Pulmonary artery endothelial cell (primary cell): ENCODE measurements at places on chromosomes 3 and 15. TPM values are rescaled to one million over a fixed set of nuclear protein-coding genes. Genes with fewer than 3 reads are reported as not detected.

DNA sequence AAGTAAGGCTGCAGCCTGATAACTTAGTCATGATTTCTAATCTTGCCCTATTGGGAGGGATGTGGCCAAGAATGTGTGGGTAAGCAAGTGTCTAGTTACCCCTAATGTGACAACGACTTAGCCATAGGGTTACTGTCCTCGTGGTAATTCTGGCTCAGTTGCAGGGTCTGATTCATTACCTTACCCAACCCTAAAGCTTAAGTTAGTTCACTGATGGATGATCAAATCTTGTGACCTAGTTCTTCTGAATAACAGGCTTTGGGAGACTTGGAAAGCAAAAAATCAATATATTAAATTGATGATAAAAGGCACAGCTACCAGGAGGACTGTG, 1.6 kb upstream of the INTS14 start:
- no peak for DNase-seq

DNA sequence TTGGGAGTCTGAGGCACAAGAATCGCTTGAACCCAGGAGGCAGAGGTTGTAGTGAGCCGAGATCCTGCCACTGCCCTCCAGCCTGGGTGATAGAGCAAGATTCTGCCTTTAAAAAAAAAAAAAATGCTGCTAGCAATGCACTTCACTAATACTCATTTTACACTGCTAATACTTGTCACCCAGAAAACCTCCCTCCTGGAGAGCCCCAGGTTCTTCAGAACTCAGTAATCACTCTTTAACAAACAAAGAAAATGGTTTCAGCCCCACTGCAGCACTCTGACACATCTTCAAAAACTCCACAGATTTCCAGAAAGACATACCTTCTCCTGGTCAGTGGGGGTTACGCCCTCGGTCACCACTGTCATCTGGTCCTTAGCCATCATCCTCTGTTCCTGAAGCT, 366.7 kb downstream of the SHQ1 start:
- no peak for DNase-seq

DNA sequence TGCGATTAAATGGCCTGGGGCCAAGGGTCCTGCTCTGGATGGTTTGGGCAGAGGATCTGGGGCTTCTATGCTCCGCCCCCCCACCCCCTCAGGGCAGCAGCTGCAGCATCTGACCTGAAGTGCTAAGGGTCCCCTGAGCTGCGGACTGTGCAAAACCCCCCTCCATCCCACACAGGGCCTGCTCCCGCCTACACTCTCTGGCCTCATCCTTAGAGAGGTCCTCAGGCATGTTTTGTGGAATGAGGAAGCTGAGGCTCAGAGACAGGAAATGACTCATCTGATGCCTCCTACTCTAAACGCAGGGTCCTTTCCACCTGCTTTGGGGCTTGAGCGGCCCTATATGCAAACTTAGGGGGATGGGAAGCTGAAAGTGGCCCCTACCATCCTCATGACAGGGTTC, 59.5 kb upstream of the CTSH start:
- peak; percentile 17 for DNase-seq

DNA sequence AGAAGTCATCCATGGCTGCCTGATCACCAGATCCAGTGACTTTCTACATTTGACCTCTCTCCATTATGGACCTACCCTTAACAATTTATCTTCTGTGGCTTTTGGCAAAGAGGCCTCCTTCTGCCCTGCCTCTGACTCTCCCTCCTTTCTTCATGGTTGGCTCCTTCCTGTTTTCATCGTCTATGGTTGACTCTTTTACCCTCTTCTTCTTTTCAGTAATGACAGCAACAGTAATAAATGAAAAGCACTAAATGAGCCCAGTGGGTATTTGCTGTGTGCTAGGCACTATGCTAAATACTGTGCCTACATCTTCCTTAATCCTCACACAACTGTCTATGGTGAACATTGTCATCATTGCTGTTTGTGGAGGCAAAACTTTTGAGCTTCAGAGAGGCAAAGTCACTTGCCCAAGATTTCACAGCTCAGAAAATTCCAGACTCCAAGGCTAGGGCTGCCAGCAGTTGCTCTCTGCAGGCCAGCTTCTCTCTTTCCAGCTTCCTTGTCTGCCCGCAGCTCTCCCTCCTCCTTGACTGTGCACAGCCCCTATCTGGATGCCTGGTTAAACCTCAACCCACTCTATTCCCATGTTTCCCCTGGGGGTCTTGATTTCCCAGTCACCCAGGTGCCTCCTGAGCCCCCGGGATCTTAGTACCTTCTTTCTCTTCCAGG, 24.6 kb downstream of the ITPR1 start:
- DNase-seq, result no peak

- DNase-seq, result no peak
Measured at GRCh38 chr3:99474776-99475175, 163.6 kb upstream of the COL8A1 start.

CILP gene
- total RNA-seq, result not detected in 2 replicates

DNA sequence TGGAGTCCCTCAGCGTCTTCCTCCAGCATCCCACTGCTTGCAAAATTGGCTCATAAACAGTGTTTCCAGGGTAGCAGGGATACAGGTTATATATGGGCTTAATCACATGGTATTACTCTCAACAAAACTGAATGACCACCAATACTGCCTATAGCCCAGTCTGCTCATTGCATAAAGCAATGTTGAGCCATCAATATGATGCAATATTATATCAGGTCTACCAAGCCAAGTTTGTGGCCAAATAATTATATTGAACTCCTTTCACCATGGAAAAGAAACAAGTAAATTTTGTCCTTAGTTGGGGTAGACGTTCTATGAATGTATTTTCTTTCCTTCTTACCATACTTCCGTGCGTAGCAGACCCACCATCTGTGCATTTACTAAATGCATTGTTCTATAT, 652.3 kb downstream of the ROBO1 start:
- DNase-seq, result no peak

CATSPER2 gene
- total RNA-seq, result 0.33 and 1.0 TPM in 2 replicates

- no peak for DNase-seq
Measured at GRCh38 chr3:149263856-149264255, 42.2 kb upstream of the CP start.

GRCh38 chr3:64268926-64269325, 43.7 kb upstream of the PRICKLE2 start:
- DNase-seq, result no peak

DNA sequence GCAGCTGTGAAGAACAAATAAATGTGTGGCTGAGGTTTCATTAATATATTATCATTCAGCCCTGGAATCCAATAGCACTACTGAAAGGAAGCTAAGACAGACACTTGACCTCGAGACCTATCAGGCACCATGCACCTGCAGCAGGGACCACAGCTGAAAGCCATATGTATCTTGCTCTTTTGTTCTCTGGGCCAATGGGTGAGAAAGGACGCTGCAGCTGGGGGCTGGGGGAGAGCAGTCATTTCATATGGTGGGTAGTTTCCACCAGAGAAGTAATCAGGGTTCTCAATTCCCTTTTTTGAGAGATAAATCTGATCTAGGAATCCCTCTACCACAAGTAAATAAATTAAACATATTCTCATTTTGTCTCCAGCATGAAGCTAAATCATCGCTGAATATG, 225.6 kb upstream of the STRIT1 start:
- DNase-seq, result no peak

SPRED1 gene
- 21.4 and 27.8 TPM in 2 replicates for total RNA-seq

DNA sequence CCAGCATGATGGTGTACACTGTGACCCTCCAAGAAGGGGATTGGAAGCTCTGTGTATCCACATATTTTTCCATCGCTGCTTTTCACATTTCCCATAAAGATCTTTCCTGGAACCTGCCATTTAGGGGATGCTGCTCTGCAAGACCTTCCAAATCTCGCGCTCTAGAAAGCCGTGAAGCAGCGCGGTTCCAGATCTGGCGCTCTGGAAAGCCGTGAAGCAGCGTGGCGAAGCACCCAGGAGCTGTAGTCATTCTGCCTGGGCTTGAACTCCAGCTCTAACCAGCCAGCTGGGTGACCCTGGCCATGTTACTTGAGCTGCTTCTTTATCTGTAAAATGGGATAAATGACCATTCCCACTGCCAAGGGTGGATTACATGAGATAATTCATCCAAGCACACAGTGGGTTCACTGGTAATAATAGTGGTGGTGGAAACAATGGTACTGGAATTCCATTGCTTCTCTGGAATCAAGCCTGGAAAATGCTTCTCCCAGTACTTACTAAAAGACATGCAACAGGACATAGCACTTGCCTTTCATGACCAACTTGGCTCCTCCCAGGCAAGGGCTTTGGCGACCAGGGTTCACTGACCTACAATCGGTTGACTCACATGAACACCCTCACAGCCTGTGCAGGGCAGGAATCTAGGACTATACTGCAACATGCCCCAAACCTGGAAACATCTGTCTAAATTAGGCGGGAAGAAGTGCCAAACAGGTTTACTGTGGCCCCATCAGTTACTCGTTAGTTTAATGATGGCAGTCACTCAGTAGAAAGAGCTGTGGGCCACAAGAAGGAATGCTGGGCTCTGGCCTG, 70.7 kb downstream of the XXYLT1 start:
- DNase-seq, result no peak

DNA sequence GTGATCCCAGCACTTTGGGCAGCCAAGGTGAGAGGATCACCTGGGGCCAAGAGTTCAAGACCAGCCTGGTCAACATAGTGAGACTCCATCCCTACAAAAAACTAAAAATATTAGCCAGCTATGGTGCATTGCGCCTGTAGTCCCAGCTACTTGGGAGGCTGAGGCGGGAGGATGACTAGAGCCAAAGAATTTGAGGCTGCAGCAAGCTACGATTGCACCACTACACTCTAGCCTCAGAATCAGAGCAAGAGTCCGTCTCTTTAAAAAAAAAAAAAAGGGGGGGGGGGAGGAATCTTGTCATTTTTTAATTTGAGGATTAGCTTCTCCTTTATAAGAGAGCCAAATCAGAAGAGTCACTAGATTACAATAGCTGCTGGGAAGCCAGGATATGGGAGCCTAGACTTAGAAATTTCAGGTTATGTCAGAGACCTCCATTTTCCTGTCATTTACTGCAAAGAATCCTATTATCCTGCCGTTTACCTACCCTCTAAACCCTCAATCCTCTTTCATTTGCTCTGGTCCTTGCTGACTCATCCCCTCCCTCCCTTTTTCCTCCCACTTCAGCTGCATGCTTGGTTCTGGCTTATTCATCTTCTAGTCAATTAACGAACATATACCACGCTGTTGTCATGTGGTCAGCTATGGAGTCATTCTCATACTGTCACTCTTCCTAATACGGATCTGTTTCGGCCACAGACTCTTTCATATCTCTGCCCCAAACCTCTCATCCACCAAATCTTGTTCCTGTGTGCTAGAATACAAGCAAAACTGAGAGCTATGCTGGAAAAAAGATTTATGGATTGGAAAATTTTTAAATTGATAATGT, 83.8 kb upstream of the PPIB start:
- DNase-seq, result no peak
